ENCODE measurements at places on chromosomes 1 and 21. TPM values are rescaled to one million over a fixed set of nuclear protein-coding genes. Genes with fewer than 3 reads are reported as not detected.
A peak's percentile ranks its signal among the peaks of the same experiment; 100 is the strongest.

DNA sequence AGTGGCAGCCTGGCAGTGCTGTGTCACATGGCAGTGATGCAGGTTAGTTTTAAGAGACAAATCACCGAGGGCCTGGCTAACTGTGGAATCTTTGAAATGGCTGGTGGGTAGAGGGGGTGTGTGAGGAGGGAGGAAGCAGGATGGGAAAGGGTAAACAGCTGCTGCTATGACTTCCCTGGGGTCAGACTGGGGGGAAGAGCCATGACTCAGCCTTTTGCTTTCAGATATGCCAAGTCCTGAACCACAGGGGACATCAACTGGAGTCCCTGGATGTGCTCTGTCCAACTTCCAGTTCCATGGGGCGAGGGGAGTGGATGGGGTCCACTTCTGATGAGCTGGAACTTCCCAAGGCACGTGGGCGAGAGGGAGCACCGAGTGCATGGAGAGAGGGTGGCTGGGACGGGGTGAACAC, 121.1 kb upstream of the ADAR start:
- DNase-seq = no peak

DNA sequence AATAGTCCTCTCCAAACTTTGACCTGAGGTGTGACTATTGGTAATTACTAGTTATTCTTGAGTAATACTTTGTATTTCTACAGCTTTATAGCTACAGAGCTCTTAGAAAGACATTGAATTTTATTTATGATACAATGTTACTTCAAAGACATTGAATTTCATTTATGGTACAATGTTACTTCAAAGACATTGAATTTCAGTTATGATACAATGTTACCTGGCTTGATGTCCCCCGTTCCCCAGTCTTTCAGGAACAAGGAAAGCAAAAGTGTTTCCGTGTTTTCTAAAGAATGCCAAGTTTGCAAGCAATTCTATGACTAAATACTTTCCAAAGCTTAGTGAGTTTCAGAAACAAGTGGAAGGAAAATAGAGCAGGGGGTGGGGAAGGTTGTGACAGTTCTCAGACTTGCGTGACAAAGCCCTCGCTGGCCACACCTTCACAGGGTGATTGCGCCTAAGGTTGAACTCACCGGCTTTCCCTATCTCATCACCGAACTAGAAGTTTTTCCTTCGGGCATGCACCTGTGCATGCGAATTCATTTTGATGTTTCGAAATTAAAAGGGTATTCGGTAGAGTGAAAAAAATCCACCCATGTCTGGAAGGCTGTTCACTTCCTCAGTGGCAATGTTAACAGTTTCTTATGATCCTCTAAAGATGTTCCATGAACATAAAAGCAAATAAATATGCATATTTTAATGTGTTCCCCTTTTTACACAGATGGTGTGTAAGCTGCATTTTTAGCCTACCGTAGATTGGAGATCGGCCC, 909 bp upstream of the PAXBP1 start:
- no peak for DNase-seq

- DNase-seq = peak; percentile 79
Observed at GRCh38 chr1:8351693-8352470, 34.0 kb downstream of the SLC45A1 start.

- DNase-seq = no peak
Observed at GRCh38 chr1:235423214-235423652, 56.0 kb downstream of the TBCE start.

DNA sequence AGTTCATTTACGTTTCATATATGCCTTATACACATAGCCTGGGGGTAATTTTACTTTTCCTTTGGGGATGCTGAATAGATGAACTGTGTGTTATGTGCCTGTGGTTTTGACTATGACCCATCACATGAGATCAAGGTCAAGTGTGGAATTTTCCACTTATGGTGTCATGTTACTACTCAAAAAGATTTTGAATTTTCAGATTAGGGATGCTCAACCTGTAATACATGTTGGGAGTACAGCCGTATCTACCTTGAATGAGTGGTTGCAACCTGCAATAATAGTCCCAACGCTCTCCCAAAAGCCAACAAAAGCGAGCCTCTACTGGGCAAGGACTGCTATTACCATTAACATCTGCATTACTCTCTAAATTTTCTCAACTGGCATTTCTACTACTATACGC, 68.5 kb upstream of the SDC3 start:
- DNase-seq = no peak

DNA sequence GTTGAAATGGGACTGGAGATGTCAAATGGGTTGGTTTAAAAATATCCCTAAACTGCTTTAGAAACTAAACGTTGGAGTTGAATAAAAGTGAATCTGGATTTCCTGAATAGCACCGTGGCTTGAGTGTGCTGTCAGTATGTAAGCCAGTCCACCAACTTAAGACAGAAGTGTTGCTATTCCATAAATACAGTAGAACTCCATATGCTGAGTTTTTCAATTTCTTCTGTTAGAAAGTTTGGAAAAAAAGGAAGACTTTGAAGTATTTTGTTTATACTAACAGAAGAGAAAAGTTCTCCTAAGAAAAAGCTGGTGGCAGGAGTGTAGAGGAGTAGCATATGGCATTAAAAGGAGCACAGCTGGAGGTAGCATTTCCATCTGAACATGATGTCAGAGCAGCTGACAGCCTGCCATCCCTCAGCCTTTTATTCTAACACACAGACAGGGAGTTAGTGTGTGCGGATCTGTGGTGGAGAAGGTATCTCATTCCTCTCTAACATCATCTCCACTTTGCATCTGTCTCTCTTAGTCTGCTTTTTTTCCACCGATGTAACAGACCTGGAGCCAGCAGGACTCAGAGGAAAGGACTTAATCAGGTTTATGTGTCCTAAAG, at the start of gene ZBTB18:
Gene ZBTB18 (plus strand): TSS at position 449 of the 610 bp plus-strand sequence. CDS start 149 bp downstream, at position 598.
- peak; percentile 56 for DNase-seq

DNA sequence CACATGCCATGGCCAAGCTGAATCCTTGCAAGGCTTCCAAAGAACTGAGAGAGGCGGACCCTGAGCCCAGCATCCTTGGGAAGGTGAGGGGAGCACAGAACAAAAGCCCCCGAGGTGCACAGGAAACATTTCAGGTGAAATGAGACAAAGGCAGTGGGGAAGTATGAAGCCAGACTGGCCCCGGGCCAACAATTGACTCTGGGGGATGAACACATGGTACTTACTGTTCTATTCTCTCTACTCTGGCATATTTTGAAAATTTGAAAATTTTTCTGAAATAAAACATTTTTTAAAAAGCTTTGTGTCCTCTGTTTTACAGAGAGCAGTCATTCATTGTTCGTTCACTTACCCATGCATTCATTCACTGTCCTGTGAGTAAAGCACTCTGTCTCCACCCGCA, 77.7 kb downstream of the GRIK3 start:
- no peak for DNase-seq

DNA sequence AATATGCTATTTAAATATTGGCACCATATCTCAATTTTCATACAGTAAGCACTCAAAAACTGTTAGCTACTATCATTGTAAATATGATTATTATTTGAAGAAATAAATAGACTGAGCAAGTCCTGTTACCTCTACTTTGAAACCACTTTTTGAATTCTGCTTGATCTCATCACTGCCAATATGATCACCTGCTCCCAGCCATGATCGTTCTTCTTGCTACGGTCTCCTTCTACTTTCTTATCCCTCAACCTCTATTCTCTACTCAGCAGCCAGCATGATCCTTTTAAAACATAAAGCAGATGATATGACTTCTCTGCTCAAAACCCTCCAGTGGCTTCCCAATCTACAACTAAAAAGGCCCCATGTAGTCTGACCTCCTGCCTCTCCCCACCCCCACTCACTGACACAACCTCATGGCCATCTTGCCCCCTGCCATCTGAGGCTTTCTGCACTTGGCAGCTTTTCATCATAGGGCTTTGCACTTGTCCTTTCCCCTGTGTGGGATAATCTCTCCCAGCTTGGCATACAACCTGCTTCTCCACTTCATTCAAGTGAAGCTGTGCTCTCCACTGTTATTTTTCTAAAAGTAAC, 27.2 kb downstream of the CD34 start:
- no peak for DNase-seq

DNA sequence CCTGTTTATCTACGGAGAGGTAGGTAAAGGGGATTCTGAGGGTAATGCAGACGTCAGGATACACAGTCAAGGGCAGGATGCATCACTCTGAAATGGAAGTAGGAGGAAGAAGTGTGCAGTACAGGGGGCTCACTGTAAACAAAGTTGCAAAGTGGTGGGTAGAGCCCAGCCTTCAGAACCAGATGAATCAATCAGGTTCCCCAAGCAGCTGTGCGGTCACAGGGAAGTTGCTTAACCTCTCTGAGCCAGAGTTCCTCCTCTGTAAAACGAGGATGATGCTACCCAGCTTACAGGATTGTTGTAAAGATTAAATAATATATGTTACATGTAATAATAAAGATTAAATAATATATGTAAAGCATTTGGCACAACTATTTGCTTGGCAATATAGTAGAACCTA, 13.5 kb upstream of the MYOM3 start:
- no peak for DNase-seq

DNA sequence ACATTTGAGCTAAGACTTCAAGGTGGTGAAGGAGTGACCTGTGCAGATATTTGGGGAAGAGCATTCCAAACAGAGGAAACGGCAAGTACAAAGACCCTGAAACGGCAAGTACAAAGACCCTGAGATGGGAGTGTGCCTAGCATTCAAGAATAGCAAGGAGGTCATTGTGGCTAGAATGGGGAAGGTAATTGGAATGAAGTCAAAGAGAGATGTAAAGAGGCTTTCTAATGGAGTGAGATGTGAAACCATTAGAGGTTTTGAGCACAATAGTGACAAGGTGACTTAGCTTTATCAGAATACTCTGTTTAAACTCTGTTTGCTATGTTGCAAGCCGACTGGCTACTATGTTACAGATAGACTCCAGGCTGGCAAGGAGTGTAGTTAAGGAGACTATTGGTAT, 4.4 kb downstream of the CDC7 start:
- no peak for DNase-seq

GRCh38 chr1:153698020-153698922, 19.8 kb downstream of the NPR1 start:
- DNase-seq = peak; percentile 31

GRCh38 chr1:233034836-233035235, 84.4 kb downstream of the NTPCR start:
- no peak for DNase-seq

DNA sequence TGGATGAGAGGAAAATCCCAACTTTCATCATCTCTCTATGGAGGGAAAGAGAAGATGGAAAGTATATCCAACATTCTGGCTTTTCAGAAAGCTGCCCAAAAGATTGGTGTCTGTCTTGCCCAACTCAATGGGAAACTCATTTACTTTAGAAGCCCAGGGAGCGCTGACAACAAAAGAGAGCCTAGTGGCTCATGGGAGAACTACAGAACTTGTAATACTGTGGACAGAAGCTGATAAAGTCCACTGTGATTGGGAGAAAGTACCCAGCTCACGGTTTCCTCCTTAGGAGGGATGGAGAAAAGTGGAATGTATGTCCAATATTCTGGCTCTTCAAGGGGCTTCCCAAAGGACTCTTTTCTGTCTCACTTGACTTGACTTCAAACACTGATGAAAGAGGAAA, 66.0 kb downstream of the RGS21 start:
- no peak for DNase-seq

DNA sequence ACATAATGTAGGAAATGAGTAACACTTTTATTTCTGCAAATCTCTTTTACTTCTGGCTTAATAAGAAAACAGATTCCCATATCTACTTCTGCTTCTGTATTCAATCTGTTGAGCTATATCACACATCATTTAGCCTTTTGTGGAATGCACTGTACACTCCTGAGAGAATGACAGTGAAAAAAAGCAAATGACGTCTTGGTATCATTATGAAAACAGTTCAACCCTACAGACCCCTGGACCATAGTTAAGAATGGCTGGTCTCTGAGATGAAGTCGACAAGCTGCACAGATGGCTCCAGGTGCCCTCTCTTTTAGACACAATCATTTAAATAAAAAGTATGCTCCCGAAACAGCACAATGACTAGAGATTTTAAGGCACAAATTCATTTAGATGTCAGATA, 247.0 kb downstream of the RERE start:
- DNase-seq = no peak

DNA sequence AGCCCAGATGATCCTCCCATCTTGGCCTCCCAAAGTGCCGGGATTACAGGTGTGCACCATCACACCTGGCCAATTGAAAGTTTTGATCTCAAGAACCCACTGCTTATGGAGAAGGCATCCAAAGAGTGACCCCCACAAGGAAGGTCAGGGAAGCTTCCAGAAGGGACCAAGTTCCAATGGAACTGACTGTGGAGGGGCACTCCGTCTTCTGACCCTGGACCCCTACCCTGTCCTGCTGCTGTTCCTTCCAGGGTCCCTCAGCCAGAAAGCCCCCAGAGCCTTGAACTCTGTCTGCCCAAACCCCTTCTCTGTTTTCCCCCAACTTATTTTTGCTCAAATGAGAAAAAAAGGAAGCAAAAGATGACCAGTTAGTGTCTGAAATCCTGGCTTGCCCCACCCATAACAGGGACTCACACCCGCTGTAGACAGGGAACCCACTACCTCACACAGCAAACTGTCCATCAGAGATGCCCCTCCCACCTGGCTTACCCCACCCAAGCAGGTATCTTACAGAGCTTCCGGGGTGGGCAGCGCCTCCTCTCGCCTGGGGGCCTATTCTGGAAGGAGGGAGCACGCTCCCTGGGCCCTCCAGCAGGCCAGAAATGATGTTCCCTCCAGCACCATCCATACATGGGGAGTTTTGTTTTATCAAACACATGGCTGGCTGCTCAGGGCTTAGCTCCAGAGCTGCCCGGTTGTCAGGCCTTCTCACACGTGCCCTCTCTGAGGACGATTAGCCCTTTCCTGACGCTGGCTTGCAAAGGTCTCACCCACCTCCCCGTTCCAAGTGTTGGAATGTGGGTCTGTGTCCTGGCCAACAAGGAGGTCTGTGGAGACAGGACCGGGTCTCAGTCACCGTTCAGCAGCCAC, 3.1 kb upstream of the WNT3A start:
- DNase-seq = no peak

GRCh38 chr1:77850082-77850481, 38.3 kb upstream of the NEXN start:
- DNase-seq = no peak

- DNase-seq = no peak
Observed at GRCh38 chr1:167517535-167518330, 596 bp downstream of the CD247 start.

GRCh38 chr1:66176012-66176715, 357.8 kb upstream of the SGIP1 start:
- no peak for DNase-seq

GRCh38 chr21:28338701-28339305, 653.9 kb downstream of the LTN1 start:
- no peak for DNase-seq

KRTAP6-1 gene
- total RNA-seq = not detected

NME7 gene
- 18.6 TPM for total RNA-seq

PRR9 gene
- not detected for total RNA-seq

CLDN17 gene
- total RNA-seq = not detected

C1orf87 gene
- not detected for total RNA-seq

AK4 gene
- 2.6 TPM for total RNA-seq

ARTN gene
- not detected for total RNA-seq

CACNA1S gene
- total RNA-seq = 0.07 TPM

THEM5 gene
- not detected for total RNA-seq

NUDT4B gene
- not detected for total RNA-seq

PPM1J gene
- 0.69 TPM for total RNA-seq

GOLT1A gene
- not detected for total RNA-seq
